ENCODE measurements at places on chromosomes 3 and 15.

DNA sequence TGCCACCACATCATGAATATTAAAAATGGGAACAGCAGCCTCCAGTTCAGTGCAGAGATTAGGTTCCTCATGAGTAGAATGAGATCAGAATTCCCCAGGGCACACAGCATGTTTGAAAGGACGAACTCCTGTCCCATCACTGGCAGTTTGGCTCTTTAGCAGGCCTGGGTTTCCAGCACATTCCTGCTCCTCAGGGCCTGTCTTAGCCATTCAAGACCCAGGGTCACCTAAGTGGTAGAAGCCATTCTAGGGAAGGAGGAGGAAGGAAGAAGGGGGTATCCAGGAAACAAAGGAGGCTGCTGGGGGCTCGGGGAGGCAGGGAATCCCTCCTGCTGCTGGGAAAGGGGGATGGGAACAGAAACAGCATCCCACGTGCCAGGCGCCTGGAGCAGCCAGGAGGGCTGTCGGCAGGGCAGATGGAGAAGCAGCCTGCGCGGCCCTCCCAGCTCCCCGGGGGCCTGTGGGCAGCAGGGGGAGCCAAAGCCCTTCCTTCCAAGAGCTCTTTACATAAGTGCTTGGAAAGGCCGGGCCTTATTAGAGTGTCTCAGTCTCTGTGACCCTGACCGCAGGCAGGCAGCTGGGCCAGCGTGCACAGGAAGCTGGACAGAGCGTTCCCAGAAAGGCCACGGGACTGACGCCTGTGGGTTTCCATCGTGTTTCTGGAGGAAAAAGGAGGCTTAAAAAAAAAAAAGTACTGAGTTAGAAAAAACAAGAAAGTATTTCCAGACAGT is 24.7 kb downstream of the LOXL1 start:
- no peak overlapping the region for H3K4me3 ChIP-seq
- H3K27ac ChIP-seq, result no peak overlapping the region
- no peaks in the 10 kb centered on the region for H3K36me3 ChIP-seq
- no peaks in the 10 kb centered on the region for H3K27me3 ChIP-seq

DNA sequence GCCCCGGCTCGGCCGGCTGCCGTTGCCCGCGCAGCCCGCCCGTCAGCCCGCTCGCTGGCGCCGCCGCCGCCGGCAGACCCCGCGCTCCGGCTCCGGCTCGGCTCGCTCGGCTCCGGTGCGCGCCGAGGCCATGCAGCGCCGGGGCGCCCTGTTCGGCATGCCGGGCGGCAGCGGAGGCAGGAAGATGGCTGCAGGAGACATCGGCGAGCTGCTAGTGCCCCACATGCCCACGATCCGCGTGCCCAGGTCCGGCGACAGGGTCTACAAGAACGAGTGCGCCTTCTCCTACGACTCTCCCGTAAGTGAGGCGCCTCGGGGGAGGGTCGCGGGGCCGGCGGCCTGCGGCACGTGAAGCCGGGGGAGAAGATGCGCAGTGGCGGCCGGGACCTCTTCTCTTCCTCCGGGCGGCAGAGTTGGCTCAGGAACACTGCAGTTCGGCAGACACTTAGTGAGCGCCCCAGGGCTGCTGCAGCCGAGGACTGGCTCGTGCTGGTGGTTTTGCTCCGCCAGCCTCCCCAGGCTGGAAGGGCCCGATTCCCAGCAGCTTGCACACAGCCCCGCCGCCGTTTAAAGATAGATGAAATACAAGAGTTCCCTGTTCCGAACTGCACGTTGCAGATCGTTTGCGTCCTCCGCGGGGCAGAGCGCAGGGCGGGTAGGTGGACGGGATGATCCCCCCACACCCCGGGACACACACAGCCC is 407 bp downstream of the USP13 start:
- peak; percentile 35 for DNase-seq
- H3K36me3 ChIP-seq, result peaks cover 10% of the 10 kb centered on the region
- H3K27me3 ChIP-seq, result no peaks in the 10 kb centered on the region
- H3K27ac ChIP-seq, result peak overlapping the region; percentile 81

- H3K27me3 ChIP-seq, result peaks cover 1% of the 10 kb centered on the region
- DNase-seq, result no peak
- H3K4me3 ChIP-seq, result no peak overlapping the region
- H3K4me1 ChIP-seq, result no peaks in the 10 kb centered on the region
- H3K36me3 ChIP-seq, result no peaks in the 10 kb centered on the region
Observed at GRCh38 chr3:117105686-117106085, 396.1 kb downstream of the TUSC7 start.

- H3K36me3 ChIP-seq, result no peaks in the 10 kb centered on the region
- H3K27me3 ChIP-seq, result no peaks in the 10 kb centered on the region
- H3K4me3 ChIP-seq, result no peak overlapping the region
- no peak for DNase-seq
- no peak overlapping the region for H3K27ac ChIP-seq
Observed at GRCh38 chr3:117963858-117964257, 1070.8 kb downstream of the IGSF11 start.

- DNase-seq, result no peak
- H3K27me3 ChIP-seq, result peaks cover 10% of the 10 kb centered on the region
- no peak overlapping the region for H3K4me3 ChIP-seq
- no peaks in the 10 kb centered on the region for H3K36me3 ChIP-seq
Observed at GRCh38 chr3:5464649-5465048, 277.1 kb downstream of the EDEM1 start.

GRCh38 chr15:31330836-31331235 is 4.2 kb downstream of the KLF13 start:
- no peaks in the 10 kb centered on the region for H3K27me3 ChIP-seq
- no peak for DNase-seq
- H3K27ac ChIP-seq, result peak overlapping the region; percentile 17
- H3K4me1 ChIP-seq, result peaks cover 45% of the 10 kb centered on the region

DNA sequence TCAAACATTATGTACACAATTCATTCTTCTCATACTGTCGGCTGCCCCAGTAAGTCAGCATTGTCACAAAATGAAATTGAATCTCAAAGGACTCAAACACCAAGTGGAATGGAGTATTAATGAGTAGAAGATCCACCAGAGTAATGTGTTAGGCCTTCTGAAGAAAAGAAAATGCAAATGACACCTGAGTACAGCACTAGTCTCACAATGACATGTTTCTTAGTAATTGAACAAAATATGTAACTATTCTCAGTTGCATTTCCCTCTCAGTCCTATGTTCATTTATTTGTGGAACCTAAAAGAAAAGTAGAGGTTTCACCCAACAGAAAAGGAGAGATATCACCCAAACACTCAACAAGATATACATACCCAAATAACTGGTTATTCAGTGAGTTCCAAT is 283.9 kb upstream of the THBS1 start:
- no peaks in the 10 kb centered on the region for H3K4me1 ChIP-seq
- H3K27ac ChIP-seq, result no peak overlapping the region
- peaks cover 2% of the 10 kb centered on the region for H3K27me3 ChIP-seq
- no peak for DNase-seq
- no peak overlapping the region for H3K4me3 ChIP-seq
- no peaks in the 10 kb centered on the region for H3K36me3 ChIP-seq

DNA sequence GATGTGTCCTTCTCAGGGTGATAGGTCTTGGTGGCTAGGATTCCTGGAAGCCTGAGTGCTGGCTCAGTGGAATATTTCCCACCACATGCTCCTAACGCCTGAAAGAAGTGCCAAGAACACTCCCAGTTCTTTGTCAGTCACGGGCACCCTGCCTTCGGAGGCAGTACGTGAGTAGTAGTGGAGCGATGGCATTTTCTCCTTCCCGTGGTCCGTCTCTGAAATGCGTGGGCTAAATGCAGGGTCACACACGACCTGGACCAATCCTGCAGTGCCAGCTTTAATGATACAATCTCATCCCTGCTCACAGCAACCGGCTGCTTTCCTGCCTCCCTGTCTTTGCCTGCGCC is 14.5 kb downstream of the H1-8 start:
- DNase-seq, result no peak
- no peak overlapping the region for H3K4me3 ChIP-seq
- no peak overlapping the region for H3K27ac ChIP-seq
- peaks cover 11% of the 10 kb centered on the region for H3K4me1 ChIP-seq
- no peaks in the 10 kb centered on the region for H3K27me3 ChIP-seq
- H3K36me3 ChIP-seq, result peaks cover 1% of the 10 kb centered on the region

GRCh38 chr15:77544162-77544561 is 88.5 kb downstream of the LINGO1 start:
- H3K27me3 ChIP-seq, result peaks cover 1% of the 10 kb centered on the region
- peak overlapping the region; percentile 82 for H3K4me3 ChIP-seq
- peaks cover 17% of the 10 kb centered on the region for H3K4me1 ChIP-seq
- H3K36me3 ChIP-seq, result no peaks in the 10 kb centered on the region
- no peak overlapping the region for H3K27ac ChIP-seq

DNA sequence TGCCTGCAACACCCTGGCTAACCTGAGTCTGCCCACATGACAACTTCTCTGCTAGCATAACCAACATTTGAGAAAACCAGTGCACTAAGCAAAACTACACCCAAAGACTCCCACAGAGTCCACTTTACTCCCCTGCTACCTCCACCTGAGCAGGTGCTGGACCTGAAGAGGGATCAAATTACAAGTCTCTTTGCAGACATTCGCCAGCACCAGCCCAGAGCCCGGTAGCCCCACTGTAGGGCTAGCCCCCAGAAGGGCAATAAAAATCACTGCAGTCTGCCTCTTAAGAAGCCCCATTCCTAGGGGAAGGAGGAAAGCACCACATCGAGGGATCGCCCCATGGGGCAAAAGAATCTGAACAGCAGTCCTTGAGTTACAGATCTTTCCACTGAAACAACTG is 472.2 kb downstream of the GRM7 start:
- no peak overlapping the region for H3K27ac ChIP-seq
- H3K27me3 ChIP-seq, result peaks cover 2% of the 10 kb centered on the region
- H3K4me1 ChIP-seq, result no peaks in the 10 kb centered on the region
- no peak overlapping the region for H3K4me3 ChIP-seq
- no peaks in the 10 kb centered on the region for H3K36me3 ChIP-seq

DNA sequence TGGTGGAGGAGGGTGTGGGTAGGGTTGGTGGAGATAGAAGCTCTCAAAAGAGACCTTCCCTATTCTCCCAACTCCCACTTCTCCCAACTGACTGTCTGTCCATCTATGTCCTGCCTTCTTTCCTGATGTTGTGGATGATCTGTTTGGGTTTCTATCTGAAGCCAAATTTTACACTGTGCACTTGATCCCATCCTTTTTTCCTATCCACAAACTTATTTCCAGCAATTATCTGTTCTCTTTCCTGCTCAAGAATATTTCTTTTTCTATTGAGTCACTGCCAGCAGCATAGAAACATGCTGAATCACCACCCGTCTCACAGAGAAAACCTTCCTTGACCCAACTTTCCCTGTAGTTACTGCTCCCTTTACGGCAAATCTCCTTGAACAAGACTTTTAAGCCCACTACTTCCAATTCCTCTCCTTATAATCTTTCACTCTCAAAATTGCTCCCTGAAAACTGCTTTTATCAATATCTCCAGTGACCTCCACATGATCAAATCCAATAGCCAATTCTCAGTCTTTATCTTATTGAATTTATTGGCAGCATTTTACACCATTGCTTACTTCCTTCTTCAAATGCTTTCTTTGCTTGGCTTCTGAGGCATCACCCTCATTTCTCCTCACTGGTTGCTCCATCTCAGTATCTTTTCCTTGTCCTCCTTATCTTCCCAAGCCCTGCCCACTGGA is 141.2 kb upstream of the SLC7A14 start:
- no peaks in the 10 kb centered on the region for H3K36me3 ChIP-seq
- H3K4me3 ChIP-seq, result no peak overlapping the region
- H3K4me1 ChIP-seq, result no peaks in the 10 kb centered on the region
- no peak overlapping the region for H3K27ac ChIP-seq
- H3K27me3 ChIP-seq, result peaks cover 2% of the 10 kb centered on the region
